Nephron progenitor cell (in vitro differentiated cells): ENCODE measurements at places on chromosomes 16 and 17.

DNA sequence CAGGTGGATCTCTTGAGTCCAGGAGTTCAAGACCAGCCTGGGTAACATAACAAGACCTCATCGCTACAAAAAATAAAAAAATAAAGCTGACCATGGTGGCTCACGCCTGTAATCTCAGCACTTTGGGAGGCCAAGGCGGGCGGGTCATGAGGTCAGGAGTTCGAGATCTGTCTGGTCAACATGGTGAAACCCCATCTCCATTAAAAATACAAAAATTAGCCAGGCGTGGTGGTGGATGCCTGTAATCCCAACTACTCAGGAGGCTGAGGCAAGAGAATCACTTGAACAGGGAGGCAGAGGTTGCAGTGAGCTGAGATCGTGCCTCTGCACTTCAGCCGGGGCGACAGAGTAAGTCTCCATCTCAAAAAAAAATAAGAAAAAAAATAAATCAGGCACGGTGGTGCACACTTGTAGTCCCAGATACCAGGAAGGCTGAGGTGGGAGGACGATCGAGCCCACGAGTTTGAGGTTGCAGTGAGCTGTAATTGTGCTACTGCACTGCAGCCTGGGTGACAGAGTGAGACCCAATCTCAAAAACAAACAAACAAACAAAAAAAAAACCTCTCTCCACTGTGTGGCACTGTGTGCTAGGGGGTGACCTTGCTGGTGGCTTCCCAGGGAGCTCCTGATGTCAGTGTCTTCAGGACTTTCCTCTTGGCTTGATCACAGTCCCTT lies 19.8 kb upstream of the MAPK3 start:
- DNase-seq = no peak

- DNase-seq = no peak
Observed at GRCh38 chr17:39402890-39403605, 1.6 kb upstream of the FBXL20 start.

DNA sequence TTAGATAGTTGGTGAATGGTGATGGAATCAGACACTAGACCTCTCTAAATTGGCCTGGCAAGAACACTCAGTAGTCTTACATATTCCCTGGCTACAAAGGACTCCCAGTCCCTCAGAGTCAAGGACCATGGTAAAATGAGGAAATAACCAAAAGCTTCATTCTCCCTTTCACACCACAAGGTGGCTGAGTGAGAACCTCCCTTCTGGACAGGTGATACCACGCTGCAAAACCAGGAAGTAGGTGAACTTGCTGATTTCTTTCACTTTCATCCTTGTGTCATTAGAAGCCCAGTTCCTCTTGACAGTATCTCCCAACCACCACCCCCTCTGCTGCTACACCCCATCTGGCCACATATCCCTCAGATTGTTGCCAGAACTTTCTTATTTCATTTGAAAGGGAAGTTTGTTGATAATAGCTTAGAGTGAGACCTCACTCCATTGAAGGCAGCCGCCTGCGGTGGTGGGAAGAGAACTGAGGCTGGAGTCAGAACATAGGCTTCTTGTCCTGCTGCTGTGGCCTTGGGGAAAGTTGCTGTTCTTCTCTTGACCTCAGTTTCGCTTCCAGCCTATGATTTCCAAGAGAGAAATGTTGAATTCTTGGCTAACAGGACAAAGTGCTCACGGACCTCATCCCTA lies 290.6 kb upstream of the CCL2 start:
- no peak for DNase-seq

- DNase-seq = peak; percentile 90
Observed at GRCh38 chr16:30183233-30184095, at the start of gene CORO1A. CORO1A (plus strand) TSS chr16:30183602; CDS start chr16:30185210, 1,608 bp downstream.

GRCh38 chr17:33302394-33302793 lies 9.3 kb upstream of the ASIC2 start:
- no peak for DNase-seq

DNA sequence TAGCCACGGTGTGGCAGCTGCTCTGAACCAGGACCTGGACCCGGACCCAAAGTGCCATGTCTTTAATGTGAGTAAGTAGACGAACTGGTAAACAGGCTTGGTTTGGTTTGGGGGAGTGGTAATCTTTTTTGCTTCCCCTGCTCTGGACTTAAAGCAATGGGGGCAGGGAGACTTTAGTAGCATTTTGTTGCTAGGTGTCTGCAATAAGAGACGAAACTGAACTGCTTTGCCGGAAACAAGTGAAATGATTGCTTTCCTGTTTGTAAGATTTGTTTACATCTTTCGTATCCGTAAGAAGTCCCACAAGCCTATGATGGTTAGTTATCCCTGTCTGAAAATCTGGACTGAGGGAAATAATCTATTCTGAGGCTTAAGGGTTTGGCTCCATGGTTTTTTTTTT lies 21.5 kb downstream of the PRCD start:
- no peak for DNase-seq

DNA sequence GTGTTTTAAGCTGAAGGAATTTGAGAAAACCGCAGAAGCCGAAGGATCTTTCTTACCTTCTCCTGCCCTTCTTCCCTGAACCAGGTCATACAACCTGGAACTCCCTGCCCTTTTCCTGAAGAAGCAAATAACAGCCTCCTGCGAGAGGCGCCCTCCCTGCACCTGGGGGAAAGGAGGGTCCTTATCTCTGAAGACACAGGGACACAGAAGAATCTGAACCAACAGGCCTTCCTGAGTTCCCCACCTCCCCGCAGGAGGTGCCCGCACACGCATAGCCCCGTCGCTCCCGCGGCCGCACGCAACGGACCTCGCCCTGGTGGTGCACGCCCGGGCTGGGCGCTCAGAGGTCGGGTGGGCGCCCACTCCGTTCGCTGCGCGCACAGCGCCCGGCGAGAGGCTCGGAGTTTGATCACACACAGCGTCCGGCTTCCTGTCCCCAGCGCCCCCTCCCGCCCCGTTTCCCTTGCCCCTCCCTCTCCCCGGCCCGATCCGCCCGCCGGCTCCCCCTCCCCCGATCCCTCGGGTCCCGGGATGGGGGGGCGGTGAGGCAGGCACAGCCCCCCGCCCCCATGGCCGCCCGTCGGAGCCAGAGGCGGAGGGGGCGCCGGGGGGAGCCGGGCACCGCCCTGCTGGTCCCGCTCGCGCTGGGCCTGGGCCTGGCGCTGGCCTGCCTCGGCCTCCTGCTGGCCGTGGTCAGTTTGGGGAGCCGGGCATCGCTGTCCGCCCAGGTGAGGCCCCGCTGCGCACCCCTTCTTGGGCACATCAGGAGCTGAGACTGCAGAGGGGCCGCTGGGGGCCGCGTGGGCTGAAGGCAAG lies at the start of gene TNFSF12:
TNFSF12 (plus strand) TSS at position 474 of the 816 bp plus-strand sequence; CDS start at position 570, 96 bp downstream.
- DNase-seq = peak; percentile 69

DNA sequence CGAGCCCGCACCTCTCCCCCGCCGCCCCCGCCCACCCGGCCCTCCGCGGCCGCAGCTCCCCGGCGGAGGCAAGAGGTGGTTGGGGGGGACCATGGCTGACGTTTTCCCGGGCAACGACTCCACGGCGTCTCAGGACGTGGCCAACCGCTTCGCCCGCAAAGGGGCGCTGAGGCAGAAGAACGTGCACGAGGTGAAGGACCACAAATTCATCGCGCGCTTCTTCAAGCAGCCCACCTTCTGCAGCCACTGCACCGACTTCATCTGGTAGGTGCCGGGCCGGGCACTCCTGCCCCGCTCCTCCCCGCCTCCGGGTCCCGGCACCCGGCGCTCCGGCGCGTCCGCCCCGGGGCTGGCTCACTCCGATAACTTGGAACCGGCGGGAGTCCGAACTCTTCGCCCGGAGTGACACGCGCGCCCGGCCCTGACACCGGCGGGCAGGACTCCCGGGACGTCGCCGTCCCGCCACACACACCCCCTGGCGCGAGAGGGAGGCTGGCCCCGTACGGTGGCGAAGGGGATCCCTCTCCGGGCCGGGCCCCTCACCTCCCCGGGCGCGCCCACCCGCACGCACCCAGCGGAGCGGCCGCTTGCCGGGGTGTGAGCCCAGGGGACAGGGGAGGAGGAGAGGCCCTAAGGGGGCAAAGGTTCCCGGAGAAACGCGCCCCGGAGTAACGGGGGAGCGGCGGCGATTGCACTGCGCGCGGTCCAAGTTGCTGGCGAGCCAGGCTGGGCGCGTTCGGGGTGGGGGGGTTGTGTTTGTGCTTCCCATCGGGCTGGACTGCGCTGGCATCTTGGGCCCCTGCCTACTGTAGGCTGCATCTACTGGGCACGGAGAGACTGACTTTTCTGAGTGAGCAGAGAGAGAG lies 581 bp downstream of the PRKCA start:
- peak; percentile 62 for DNase-seq

GRCh38 chr17:17757391-17757791 lies 76.1 kb downstream of the RAI1 start:
- DNase-seq = no peak

- DNase-seq = no peak
Observed at GRCh38 chr16:3995001-3995400, 114.5 kb upstream of the CREBBP start.

GRCh38 chr16:11386054-11386680 lies 40.9 kb downstream of the RMI2 start:
- DNase-seq = no peak

DNA sequence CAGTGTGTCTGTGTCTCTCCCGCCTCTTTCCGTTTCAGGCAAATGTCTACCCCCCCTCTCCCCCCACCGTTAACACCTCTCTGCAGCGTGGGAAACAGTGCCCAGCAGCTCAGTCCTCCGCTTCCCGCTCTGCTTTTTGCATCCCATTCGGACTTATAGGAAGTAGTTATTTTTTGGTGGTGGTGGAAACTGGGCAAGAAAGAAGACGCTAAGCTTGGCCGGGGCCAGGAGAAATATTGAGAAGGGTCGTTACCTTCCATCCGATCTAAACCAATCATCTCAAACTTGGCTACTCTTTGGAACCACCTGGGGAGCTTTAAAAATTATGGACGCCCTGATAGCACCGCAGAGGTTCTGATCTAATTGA lies 499 bp upstream of the HLF start:
- DNase-seq = peak; percentile 15

DNA sequence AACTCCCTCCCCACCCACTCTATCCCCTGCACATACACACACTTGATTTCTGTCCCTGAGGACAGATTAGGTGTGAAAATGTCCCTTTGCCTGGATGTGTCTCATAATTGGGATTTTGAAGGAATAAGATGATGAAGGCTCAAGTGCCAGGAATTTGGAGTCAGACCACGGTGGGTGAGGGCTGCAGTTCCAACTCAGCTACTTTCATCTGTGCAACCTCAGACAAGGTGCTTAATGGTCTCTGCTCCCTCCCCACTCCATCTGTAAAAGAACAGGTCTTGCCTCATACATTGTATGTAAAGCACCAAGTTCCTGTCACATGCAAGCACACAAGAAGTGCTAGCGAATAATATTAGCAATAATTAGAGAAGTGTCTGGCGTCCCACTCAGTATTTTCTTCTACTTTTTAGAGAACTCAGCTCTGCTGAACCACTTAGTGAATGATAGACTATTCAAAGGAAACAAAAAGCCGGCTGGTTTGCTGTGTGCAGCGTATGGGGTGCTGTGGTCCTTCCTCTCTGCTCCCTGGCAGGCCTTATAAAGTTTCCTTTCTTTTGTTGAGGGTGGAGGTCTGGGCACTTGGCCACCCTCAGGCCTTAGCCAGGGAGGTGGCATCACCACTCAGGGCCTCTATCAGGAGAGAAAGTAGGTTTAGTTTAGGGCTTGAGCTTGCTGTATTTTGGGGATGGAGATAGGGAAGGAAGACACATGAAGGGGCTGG lies 6.4 kb downstream of the TBX4 start:
- no peak for DNase-seq

- no peak for DNase-seq
Observed at GRCh38 chr17:77531002-77531401, 390.2 kb downstream of the SEC14L1 start.

DNA sequence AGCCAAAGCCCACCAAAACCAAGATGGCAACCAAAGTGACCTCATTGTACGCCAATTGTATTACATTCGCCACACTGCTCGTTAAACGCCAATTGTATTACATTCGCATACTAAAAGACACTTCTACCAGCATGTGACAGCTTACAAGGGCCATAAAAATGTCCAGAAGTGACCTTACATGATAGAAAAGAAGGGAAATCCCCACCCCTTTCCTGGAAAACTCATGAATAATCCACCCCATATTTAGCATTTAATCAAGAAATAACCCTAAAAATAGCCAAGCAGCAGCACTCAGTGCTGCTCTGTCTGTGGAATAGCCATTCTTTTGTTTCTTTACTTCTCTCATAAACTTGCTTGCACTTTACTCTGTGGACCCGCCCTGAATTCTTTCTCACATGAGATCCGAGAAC lies 25.7 kb downstream of the PSMD7 start:
- DNase-seq = no peak

DNA sequence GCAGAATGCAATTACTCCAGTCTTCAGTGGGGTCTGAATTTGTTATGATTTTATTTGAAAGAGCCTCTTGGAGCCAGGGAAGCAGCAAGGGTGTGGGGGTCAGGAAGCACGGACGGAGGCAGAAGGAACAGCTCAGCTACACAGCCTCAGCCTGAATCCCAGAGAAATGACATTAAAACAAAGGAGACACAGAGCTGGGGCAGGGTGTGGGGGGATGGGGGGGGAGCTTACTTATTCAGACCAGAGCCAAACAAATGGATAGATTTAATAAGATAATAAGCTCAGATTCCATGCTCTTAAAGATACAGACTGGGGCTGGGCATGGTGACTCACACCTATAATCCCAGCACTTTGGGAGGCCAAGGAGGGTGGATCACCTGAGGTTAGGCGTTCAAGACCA lies 195.3 kb downstream of the ZNF423 start:
- DNase-seq = no peak

GRCh38 chr17:73591296-73592078 lies 52.8 kb downstream of the SDK2 start:
- no peak for DNase-seq

GRCh38 chr17:17531156-17531555 lies 35.0 kb upstream of the RASD1 start:
- no peak for DNase-seq

GRCh38 chr17:16920628-16921020 lies 51.3 kb downstream of the TNFRSF13B start:
- no peak for DNase-seq

DNA sequence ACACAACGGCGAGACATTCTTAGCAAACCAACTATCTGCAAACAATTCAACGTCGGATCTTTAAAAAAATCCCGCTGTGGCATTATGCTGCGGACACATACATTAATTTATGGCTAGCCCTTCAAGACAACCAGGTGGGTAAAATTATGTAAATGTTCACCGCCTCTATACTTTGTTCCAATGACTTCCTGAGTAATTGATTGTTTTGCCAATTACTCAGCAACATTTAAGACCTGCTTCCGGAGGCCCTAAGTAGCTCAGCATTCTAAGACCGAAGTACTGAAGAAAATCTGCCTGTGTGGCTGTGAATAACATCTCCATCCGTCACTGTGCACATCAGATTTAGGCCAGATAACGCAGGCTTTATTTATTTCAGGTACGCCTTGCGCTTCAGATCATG lies 23.3 kb downstream of the QPRT start:
- no peak for DNase-seq

DNA sequence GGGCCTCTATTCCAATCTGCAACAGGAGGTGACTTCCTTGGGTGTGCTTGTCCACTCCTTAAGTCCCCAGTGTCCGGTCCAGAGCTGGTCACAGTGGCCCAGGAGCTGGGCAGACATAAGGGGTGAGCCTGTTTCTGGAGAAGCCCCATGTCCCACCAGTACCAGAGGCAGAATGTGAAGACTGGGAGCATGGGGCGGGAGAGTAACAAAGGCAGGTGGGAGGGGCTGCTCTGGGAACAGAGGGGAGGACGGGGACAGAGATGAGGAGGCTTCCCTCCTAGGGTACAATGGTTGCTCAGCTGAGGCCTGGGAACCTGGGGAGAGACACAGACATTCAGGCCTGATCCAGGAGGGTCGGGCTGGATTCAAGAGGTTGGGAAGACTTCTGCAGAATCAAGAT lies 323.3 kb upstream of the TNRC6C start:
- DNase-seq = no peak
